ENCODE measurements at places on chromosomes 3 and 15.

DNA sequence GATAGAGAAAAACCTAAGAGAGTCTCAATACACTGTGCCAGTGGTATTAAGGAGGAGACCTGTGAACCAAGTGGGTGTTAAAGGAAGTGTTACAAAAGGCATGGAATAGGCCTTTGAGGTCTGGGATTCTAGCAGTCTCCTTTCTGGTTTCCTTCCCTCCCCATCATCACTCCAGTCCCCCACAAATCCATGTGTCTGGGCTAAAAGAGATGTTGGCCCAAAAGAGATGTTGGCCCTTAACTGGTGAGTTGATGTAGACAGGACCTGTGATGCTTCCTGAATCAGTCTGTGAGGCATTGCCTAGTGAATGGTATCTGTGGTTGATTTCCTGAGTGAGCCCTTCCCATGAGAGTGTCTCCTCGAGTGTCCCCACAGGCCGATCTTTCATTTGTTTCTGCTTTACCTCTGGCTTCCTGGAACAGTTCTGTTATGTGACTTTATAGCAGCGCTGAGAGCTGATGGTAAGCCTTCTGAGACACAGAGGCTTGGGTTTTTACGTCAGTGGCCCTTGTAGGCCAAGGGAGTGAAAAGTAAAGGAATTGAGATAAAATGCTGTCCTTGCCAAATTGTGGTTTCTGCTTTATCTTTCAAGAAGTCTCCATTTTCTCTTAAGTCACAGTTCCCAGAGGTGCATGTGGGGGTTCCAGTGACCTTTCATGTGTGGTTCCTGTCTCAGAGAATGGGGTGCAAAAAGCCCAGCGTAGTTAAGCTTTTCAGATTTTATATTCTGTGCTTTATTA, 87.8 kb downstream of the KLHL25 start:
- no peak for DNase-seq

- DNase-seq: no peak
These were observed 235.9 kb downstream of the GAP43 start for GRCh38 chr3:115859002-115859807.

GRCh38 chr3:116141724-116142123, 303.6 kb downstream of the LSAMP start:
- no peak for DNase-seq

DNA sequence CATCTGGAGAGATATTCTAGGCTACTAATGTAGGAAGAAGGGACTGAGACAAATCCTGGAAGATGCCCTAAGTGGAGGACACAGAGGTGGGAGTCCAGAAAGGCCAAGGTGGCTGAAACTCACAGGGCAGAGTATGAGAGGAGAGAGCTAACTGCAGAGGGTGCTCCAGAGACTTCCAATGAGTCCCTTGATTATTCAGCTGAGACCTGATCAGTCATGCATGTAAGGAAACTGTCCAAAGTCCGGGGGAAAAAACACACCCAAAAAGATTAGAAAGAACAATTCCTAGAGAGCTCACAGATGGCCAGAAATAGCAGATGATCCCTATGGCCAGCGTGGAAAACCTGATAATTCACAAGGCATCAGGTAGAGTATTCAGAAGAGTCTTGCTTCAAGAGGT, 18.7 kb upstream of the FOXP1 start:
- no peak for DNase-seq

- no peak for DNase-seq
These were observed 66.4 kb downstream of the XXYLT1 start for GRCh38 chr3:195204360-195205163.
